Immature natural killer cell (primary cell): ENCODE measurements at places on chromosomes 3 and 15. TPM values are rescaled to one million over a fixed set of nuclear protein-coding genes. Genes with fewer than 3 reads are reported as not detected.

DNA sequence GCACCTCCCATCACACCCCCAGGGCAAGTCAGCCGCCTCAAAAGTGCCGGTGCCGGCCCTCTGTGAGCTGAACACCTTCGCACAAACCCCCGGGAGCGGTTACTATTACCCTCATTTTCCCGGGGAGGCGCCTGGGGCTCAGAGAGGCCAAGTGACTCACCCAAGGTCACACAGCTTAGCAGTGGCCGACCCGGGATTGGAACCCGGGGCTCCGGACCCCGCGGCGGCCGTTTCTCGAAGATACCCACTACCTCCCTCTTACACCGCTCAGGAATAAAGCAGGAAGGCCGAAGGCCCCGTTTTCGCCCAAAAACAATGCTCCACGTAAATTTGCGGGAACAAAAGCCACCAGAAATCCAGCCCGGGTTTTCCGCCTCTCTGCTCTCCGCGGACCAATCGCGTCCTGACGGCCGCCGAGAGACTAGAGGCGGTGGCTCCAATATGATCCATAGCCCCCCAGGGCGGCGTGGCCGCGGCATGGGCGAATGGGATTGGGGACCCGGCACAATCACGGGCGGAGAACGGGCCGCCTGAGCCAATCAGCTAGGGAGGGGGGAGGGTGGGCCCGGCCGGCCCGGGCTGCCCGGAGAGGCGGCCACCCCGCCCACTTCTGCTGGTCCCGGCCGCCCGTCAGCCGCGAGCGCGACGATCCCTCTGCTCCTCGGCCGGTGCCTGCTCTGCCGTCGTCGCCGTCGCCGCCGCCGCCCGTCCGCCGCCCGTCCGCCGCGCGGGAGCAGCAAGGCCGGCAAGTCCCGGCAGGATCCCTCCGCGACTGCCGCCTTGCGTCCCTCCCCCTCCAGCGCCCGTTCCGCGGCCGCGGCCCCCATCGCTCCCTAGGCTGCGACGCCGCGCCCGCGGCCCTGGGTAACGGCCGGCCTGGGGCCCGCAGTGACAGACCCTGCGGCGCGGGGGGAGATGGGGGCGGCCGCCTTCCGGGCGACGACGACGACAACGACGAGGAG is 177.0 kb downstream of the OR4M2 start:
- no peak for DNase-seq

Gene AEN
- polyA plus RNA-seq = 12.1 TPM

DNA sequence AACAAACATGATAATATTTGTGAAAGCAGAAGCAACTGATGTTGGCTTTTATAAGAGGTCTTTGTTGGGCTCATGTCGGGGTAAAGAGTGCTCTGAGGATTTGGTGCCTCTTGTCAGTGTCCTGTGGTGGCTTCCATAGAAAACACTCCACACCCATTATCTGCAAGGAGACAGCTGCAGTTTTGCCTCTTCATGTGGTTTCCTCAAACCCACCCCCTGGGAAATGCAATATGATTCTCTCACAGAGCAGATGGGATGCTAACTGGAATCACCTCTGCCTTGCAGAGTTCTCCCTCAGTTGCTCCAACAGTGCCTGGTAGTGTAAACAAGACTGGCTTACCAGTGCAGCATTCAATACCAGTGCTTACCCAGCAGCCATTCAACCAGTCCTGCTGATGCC is 771.4 kb upstream of the CFAP20DC start:
- DNase-seq = no peak

Gene IQCH
- 0.70 TPM for polyA plus RNA-seq

Gene TLR9
- polyA plus RNA-seq = not detected

DNA sequence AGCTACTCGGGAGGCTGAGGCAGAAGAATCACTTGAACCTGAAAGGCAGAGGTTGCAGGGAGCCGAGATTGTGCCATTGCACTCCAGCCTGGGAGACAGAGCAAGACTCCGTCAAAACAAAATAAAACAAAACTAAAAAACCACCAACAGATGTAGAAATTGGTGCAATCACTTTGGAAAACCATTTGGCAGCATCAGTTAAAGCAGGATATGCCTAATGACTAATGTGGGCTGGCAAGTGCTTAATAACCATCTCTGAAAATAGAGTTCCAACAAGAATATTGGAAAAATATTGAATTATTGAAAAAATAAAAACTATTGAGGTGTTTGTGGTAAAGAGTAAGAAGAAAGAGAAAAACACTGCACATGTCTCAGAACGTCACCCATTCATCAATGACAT is 16.1 kb upstream of the RTP3 start:
- DNase-seq = no peak

GRCh38 chr3:115633467-115633866 is 10.2 kb downstream of the GAP43 start:
- no peak for DNase-seq

Gene ANKRD34C
- polyA plus RNA-seq = not detected

GRCh38 chr3:100335434-100335833 is 877 bp downstream of the NIT2 start:
- no peak for DNase-seq

Gene CTXND1
- polyA plus RNA-seq = not detected

- no peak for DNase-seq
Observed at GRCh38 chr3:19688767-19689166, 245.2 kb downstream of the EFHB start.

DNA sequence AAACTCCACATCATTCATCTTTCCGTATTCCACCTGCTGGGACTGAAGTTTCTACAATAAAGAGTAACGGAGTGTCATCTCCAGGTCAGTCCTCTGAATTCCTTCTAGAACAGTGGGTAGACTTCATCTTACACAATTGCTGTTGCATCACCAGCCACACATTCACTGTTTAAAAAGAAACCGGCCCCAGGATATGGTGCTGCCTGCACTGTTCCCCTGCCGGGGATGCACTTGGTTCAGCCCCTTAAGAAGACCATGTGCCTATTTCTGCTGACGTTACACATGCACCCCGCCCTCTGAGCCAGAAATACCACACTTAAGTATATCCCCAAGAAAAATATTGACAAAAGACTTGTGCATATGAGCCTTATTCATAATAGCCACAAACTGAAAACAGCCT is 233.4 kb downstream of the FEZF2 start:
- DNase-seq = no peak

- DNase-seq = peak; percentile 47
Observed at GRCh38 chr3:112043621-112044201, 9.2 kb downstream of the TMPRSS7 start.

GRCh38 chr3:52529376-52530333 is 4.0 kb downstream of the NT5DC2 start:
- no peak for DNase-seq

DNA sequence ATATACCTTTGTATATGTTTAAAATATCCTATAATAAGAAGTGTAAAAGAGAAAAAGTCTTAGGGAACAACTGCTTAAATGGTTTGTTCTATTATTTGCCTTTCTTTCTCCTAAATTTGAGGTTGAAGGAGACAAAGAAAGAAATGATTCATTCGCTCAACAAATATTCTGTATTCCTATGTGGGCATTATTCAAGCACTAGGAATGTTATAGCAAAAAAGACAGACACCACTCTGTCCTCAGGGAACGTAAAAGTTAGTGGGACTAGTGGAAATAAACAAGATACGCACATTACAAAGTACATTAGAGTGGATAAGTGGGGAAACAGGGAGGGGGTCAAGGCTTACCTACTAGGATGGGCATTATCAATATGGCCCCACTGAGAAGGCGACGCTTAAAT is 332.2 kb downstream of the LPP start:
- no peak for DNase-seq
